COR-L47 (cell line): ENCODE measurements at places on chromosomes 3 and 15.

DNA sequence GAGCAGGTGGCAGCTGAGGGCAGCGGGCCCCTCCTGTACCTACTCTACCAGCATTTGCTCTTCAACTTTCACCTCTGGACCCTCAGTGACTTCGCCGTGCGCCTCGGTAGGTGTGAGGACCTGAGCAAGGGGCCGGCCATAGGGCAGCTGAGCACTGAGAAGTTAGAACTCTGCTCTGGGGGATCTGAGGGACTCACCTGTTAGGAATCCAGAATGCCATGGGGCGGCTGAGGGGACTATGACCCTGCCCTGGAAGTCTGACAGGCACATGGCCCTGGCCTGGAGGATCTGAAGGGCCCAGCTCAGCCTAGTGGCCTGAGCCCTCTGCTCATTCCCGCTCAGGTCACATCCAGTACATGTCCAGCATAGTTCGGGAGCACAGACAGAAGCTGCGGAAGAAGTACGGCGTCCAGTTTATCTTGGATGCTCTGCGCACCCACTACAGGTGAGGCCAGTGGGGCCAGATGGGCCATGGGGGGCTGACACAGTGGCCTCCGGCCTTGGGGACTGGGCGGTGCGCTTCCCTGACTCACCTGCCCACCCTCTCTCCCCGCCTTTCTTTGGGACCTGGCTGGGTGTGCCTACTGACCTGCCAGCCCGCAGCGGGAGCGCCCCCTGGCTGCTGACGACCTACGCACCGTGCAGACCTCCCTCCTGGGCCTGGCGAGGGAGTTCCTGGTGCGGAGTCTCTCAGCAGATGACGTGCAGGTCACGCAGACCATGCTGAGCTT, 18.8 kb downstream of the NBEAL2 start:
- no peak for DNase-seq

DNA sequence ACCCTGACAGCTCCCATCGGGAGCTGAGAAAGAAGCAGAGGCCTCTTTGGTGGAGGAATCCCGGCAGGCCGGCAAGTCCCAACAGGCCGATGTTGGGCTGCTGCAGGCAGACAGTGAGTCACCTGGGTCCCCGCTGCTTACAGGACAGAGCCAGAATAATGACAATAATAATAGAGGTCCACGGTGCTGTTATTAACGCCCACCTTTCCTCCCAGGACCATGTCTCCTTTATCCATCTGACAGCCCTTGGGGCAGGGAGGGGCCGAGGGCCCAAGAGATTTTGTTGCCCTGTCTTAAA, 29.3 kb upstream of the MAGEF1 start:
- no peak for DNase-seq

DNA sequence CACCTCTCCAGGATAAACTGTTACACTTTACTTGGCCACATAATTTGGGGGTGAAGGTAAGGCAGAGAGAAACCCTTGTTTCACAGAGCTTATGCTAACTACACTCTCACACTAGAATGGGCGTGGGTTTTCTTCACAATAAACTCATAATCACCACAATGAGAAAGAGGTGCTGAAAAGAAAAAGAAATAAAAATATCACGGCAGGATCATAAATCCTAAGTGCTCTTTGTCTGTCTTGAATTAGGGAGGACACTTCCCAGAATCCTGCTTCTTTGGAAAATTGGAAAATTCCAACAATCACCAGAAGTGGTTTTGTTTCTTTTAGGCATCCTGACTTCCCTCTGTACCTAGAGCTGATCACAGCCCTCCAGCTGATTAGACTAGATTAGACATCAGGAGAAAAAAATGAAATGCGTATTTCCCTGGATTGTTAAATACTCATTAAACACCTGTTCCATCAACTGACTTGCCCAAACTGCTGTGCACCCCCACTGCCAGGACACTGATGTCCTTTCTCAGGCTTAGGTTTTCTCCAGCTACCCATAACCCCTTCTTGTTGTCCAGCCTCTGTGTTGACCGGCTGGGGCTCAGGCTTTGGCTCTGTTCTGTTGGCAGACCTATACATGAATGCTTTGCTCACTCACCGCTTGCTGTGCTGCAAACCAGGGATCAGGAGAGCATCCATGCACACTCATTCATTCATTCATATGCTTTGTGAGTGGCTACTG, 41.6 kb upstream of the ACKR4 start:
- no peak for DNase-seq

GRCh38 chr3:108001457-108001856, 89.4 kb downstream of the CD47 start:
- DNase-seq = no peak

GRCh38 chr3:134904776-134905646, 110.0 kb downstream of the EPHB1 start:
- no peak for DNase-seq

- no peak for DNase-seq
These were observed 9.7 kb downstream of the STOML1 start for GRCh38 chr15:73982222-73982962.

DNA sequence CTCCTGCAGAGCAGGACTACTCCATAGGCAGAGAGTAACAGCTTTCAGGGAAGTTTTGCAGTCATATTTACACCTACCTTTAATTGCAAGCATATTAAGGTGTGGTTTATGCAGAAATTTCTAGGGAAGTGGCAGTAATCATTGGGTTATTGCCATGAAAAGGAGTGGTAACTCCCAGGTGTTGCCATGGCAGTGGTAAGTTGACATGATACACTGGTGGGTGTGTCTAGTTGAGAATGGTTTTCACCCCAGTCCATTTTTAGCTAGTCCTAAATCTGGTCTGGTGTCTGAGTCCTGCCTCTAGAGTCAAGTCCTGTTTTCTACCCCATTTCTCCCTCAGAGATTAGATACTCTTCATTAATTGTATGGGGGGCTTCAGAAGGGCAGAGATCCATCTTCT, 128.4 kb upstream of the GMNC start:
- DNase-seq = no peak

DNA sequence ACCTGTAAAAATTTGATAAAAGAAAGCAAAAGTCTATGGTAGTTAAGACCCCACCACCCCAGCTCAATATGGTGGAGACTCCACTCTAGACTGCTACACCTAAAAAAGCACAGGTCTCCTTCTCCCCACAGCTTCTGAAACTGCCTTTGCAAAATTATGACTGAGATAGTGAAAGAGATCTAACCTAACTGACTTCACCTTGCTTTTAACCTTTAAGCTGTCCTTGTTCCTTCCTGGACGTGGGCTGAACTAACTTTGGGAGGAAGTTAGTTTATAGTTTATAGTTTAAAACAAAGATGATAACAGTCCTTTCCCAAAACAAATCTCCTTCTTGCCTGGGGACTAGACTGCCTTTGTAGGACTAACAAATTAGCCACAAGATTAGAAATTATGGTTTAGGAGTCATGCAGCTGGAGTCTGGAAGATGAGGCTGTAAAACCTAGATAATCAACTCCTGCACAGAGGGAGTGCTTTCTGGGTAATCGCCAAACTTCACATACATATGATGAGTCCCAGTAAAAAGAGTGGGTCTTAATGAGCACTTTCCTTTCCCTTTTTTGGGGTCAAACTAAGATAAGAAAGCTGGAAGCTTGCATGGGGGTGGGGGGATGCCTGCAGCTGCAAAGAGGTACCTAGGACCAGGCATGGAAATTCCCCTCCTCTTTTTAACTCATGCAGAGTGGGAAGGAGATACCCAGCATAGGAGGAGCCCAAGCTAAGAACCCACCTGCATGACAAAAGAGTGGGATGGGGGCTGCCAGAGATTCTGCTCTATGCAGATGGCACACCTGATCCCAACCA, 17.5 kb downstream of the CCR8 start:
- no peak for DNase-seq

DNA sequence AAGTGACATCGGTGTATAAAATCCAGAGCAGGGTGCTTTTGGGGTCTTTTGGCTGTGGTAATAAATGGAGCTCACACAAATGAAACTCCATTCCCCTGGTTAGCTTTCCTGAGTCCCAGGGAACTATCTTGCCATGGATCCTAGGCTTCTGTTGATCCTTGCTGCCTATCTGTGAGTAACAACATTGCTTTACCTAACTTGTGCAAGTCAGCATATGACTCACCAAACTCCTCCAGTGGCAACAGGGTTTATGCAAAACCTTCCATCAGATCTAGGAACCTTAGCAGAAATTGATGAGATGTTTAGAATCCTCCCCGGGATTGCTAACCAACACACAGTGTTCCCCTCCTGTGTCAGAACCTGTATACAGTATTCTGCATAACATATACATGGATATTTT, 105.4 kb downstream of the SCAPER start:
- DNase-seq = no peak

DNA sequence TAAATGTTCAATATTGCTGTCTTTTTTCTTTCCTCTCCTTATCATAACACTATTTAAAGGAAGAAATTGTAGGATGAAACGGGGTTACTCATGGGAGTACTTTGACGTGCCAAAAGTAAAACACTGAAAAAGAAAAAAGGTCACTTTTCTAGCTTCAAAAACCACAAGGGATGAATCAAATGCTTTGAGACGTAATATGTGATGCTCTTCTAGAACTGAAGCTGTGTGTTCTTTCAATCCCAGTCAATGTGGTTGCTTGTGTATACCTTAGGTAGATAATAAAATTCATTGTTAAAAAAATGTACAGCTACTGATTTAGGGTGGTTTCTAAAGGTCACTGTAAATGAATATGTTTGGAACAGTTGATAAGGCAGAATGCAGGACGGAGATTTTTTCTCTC, 538.8 kb upstream of the ZNF717 start:
- no peak for DNase-seq

GRCh38 chr3:53190659-53191058, 29.6 kb downstream of the PRKCD start:
- no peak for DNase-seq

- no peak for DNase-seq
These were observed 186.9 kb downstream of the ARRDC4 start for GRCh38 chr15:98147415-98147814.

GRCh38 chr3:124351430-124352148, 359.7 kb upstream of the ROPN1 start:
- DNase-seq = peak; percentile 65

GRCh38 chr3:102163039-102163817, 271.6 kb upstream of the ZPLD1 start:
- DNase-seq = peak; percentile 57

- DNase-seq = no peak
These were observed 63.1 kb downstream of the CDC25A start for GRCh38 chr3:48125013-48125705.

DNA sequence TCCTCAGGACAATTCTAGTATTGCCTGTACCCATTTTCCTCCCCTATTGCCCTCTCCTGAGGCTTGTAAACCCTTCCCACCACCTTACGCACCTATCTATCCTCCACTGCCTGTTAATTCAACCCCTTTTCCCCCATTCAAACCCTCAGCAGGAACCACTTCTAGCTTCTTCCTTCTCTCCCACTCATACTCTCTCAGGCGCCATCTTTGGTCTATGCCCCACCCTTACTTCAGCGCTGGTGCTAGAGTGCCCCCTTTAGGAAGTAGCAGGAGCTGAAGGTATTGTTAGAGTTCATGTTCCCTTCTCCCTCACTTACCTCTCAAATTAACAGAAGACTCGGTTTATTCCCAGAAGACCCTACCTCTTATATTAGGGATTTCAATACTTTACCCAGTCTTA, 121.8 kb upstream of the NLGN1 start:
- DNase-seq = no peak

DNA sequence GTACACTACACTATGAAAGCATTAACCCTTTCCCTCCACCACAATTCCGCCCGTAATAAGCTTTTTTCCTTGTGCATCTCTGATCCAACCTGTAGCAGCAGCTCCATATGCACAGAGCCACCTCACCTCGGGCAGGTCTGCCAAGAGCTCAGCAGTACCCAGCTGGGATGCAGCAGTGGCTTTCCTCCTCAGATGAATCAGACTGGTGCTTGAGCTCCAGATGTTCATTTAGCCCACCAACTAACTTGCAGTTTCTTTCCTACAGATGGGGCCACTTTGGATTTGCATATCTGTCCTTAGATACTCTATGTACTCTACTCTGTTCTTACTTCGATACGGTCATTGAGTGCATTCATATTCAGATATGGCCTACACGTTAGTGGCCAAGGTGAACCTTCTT, 14.8 kb upstream of the FSIP1 start:
- DNase-seq = no peak

GRCh38 chr3:45367453-45367871, 20.9 kb upstream of the LARS2 start:
- no peak for DNase-seq

GRCh38 chr15:101250341-101250831, 1.5 kb downstream of the CHSY1 start:
- peak; percentile 9 for DNase-seq

DNA sequence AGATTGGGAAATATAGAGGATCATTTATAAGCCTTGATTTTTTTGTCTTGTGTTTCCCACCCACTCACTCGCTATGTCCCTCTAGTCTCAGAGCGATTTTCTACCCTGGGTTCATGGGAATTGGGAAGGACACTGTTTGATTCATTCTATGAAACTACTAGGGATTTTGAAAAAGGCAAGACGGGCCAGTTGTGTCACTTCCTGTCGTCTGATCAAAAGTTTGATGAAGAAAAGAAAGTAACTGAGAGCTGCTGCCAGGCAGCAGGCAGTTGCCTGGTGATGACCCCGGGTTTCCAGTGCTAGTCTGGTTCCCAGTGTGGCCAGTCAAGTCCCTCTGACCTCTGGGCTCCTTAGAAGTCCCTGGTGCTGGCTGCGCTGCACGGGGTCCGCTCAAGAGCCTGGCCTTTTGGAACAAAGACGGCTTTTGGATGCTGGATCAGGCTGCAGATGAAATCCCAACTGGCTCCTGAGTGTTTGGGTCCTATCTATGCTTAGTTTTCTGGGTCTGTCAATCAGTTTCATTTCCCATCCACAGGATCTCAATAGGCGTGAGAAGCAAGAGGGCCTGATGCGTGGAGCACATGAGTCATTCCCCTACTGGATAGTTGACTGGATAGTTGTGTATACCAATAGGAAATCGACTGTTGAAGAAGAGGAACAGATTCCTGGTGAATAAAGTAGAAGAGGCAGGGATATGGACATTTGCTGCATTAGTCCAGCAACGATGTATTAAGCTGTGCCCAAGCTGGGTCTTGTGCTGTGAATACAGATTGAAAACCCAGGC, 89.7 kb downstream of the EEFSEC start:
- no peak for DNase-seq

GRCh38 chr3:13598926-13599886, 50.3 kb downstream of the FBLN2 start:
- DNase-seq = no peak

GRCh38 chr3:195185583-195185982, 85.4 kb downstream of the XXYLT1 start:
- no peak for DNase-seq

- DNase-seq = no peak
These were observed 81.3 kb downstream of the PCSK6 start for GRCh38 chr15:101407966-101408775.
